ENCODE measurements at places on chromosomes 13 and 19.

DNA sequence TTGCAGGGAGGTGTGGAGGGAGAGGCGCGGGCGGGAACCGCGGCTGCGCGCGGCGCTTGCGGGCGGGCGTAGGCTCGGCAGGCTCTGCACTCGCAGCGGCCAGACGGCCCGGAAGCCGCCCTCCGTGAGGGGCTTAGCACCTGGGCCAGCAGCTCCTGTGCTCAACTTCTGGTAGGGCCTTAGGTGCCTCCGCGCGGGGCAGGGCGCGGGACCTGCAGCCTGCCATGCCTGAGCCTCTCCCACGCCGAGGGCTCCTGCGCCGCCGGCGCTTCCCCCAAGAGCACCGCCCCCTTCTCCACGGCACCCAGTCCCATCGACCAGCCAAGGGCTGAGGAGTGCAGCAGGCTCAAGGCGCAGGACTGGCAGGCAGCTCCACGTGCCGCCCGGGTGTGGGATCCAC, 940.8 kb upstream of the PCDH9 start:
- no peak for DNase-seq

- no peak for DNase-seq
Measured at GRCh38 chr19:27795369-27795768, 1417.6 kb downstream of the UQCRFS1 start.

GRCh38 chr13:107882708-107883560, 332.4 kb downstream of the LIG4 start:
- DNase-seq: no peak

DNA sequence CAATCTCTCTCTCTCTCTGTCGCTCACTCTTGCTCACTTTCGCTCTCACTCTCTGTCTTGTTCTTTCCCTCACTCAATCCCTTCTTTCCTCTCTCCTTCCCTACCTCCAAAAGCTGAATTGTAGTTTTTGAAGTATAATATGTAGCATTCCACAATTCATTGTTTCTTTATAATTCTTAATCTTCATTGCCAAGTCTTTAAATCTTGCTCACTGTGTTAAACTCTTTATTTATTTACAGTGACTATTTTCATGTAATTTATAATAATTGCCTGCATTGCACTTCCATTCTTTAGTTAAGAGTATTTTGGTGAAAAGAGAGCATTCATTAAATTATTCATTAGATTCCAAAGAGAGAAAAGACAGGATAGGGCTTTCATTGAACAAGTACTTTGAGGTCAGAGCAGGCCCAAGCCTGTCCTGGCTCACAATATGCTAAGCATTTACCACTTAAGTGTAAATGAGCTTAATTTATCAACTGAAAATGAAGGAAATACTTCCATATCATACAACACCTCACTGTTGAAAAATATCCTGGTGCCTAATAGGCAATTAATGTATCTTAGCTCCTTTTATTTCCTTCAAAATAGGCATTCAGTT, 257.4 kb upstream of the SLITRK1 start:
- no peak for DNase-seq

GRCh38 chr13:46735425-46735824, 61.5 kb downstream of the ESD start:
- no peak for DNase-seq

- no peak for DNase-seq
Measured at GRCh38 chr13:34250151-34250670, 432.3 kb downstream of the RFC3 start.

GRCh38 chr13:55000844-55001243, 1972.2 kb downstream of the OLFM4 start:
- DNase-seq: no peak
